ENCODE measurements at places on chromosomes 11 and 22. TPM values are rescaled to one million over a fixed set of nuclear protein-coding genes. Genes with fewer than 3 reads are reported as not detected.

DNA sequence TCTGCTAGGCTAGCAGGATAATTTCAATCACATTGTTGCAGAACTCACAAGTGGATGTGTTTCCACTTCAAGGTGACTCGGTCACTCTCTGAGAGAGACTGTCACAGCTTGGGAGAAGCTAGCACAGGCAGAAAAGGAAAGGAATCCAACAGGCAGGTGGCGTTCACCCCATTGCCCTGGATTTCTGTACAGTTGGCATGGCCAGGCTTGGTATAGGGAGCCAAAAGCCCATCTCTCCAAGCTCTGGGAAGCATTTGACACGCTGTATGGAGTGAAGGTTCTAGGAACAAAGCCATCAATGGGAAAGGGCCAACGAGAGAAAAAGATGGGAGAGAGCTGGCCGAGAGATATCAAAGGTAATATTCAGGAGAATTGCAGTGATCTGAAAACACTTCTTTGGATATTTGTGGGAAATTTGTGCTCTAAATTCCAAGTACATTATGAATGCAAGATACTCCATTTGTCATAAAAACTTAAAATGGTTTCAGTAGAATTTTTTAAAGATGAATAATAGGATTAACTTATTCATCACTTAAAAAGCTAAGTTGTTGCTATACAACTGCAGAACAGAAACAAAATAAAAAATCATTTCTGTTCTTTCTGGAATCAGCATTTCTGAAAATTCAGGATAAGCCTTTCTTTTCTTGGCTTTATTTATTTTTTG is 223.5 kb upstream of the NTM start:
- H3K4me1 ChIP-seq, result no peaks in the 10 kb centered on the region
- H3K27me3 ChIP-seq, result peaks cover 6% of the 10 kb centered on the region
- no peaks in the 10 kb centered on the region for H3K36me3 ChIP-seq
- no peak overlapping the region for H3K27ac ChIP-seq

DNA sequence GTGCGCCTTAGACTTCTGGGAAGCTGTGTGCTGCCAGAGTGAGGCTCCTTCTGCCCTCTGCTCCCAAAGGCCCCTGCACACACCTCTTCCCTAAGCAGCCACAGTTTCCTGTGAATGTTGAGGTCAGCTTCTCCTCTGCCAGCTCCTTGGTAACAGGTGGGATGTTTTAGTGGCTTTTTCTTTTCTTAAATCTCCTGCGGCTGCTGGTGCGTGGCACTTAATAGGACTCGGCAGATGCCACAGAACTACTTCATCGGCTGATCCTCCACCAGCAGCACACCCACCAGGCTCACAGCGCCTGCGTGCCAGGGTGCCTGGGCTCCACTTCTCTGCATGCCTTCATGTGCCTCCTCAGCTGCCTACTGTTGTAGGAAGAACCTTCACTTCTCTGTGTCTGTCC is 87.8 kb downstream of the RCN1 start:
- H3K36me3 ChIP-seq, result no peaks in the 10 kb centered on the region
- no peak overlapping the region for H3K27ac ChIP-seq
- no peak for DNase-seq
- H3K4me3 ChIP-seq, result no peak overlapping the region
- peaks cover 14% of the 10 kb centered on the region for H3K27me3 ChIP-seq
- H3K4me1 ChIP-seq, result no peaks in the 10 kb centered on the region

- no peaks in the 10 kb centered on the region for H3K4me1 ChIP-seq
- H3K27ac ChIP-seq, result no peak overlapping the region
- no peak for DNase-seq
- no peak overlapping the region for H3K4me3 ChIP-seq
These were observed 11.2 kb downstream of the CCS start for GRCh38 chr11:66604155-66604554.

DNA sequence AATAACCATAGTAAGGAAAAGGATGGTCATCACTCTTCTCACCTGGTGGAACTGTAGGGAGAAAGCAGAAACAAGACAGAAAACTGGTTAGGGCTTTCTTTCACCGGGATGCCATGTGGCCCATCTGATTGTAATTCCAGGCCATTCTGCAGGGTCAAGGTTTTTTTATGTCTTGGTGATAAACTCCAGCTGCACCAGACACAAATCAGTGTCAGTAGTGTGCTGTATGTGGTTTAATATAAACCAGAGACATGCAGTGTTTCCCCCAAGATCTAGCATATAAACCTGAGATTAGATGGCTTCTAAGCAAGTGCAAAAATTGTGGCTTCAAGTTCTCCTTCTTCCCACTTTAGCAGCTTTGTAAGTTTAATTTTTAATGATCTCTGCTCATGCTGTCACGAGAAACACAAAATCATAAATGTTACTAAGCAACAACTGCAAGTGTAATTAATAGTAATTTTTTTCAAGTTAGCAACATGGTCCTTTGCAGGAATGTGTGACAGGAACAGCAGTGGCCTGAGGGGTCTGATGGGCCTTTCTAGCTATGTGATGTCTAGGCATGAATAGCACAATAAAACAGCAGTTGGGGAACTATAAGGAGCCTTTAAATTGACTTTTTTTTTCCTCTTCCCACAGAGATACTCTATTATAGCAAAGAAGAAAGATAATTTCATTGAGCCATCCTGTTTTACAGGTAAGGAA is 41.6 kb downstream of the BDNF start:
- H3K36me3 ChIP-seq, result no peaks in the 10 kb centered on the region
- H3K4me3 ChIP-seq, result no peak overlapping the region
- H3K27me3 ChIP-seq, result no peaks in the 10 kb centered on the region
- H3K4me1 ChIP-seq, result no peaks in the 10 kb centered on the region

DNA sequence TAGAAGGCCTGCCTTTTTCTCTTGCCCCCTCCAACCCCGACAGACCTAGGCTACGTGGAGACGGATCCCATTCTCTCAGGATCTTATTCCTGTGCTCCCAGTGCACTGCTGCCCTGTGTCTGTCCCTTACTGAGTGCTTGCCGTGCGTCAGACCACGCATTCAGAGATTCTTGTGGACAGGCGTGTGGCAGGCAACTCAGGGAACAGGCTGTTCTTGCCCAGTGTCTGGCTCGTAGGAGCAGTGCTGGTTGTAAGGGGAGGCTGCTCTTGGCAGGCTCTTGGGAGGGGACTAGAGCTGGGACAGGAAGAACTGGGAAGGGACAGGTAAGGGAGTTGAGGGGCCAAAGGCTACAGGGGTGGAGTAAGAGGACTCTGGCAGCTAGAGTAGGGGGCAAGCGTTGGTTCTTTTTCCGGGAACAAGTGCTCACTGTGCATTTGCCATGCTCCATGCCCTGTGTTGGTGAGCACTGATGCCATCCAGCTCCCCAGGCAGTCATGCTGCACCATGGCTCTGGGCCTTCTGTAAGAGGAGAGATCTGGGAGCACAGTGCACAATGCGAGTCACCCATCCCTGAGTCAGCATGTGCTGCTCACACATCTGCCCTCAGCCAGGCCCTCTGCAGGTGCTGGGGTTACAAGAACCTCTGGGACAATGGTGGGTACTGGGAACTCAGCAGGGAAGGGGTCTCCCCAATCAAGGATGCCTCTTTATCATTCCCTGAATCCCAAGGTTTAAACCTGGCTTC is 119.1 kb downstream of the TBC1D22A start:
- DNase-seq, result no peak
- no peaks in the 10 kb centered on the region for H3K27me3 ChIP-seq
- H3K4me1 ChIP-seq, result no peaks in the 10 kb centered on the region
- H3K36me3 ChIP-seq, result no peaks in the 10 kb centered on the region
- no peak overlapping the region for H3K27ac ChIP-seq

- H3K4me1 ChIP-seq, result no peaks in the 10 kb centered on the region
- no peak overlapping the region for H3K27ac ChIP-seq
- H3K4me3 ChIP-seq, result no peak overlapping the region
- no peaks in the 10 kb centered on the region for H3K36me3 ChIP-seq
- no peak for DNase-seq
These were observed 23.1 kb downstream of the TTLL1 start for GRCh38 chr22:43066134-43066533.

The TYR gene
- total RNA-seq, result not detected

The GGTLC2 gene
- total RNA-seq, result not detected

The IFITM10 gene
- 18.0 TPM for total RNA-seq
